Testis (tissue), 5 donors: ENCODE measurements at places on chromosomes 13 and 19. TPM values are rescaled to one million over a fixed set of nuclear protein-coding genes. Genes with fewer than 3 reads are reported as not detected.

- no peak for DNase-seq
These were observed 5.9 kb upstream of the SERTAD1 start for GRCh38 chr19:40431698-40432097.

GRCh38 chr19:46202872-46203860 is 26.4 kb upstream of the IGFL1 start:
- DNase-seq, result no peak

Gene ZNF844
- total RNA-seq, result 18.0 TPM

DNA sequence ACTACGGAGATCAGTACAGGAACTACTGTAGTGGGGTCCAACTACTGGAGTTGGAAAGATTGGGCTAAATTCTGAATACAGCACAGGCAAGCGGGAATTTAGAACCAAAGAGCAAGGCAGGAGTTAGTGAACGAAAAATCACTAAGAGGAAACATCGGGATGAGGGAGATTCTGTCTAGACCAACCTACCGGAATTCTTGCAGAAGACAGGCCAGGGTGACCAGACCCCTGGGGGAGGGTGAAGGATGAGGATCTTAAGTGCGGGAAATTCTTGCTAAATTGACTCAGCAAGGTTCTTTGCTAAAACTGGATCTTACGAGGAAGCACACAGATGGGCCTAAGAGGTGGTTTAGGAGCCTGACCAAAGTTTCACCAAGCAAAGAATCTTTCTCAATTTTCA is 13.2 kb upstream of the PSPC1 start:
- DNase-seq, result no peak

GRCh38 chr19:40612831-40613689 is 11.9 kb downstream of the LTBP4 start:
- DNase-seq, result peak; percentile 76

GRCh38 chr13:80265348-80265747 is 75.6 kb downstream of the SPRY2 start:
- no peak for DNase-seq

DNA sequence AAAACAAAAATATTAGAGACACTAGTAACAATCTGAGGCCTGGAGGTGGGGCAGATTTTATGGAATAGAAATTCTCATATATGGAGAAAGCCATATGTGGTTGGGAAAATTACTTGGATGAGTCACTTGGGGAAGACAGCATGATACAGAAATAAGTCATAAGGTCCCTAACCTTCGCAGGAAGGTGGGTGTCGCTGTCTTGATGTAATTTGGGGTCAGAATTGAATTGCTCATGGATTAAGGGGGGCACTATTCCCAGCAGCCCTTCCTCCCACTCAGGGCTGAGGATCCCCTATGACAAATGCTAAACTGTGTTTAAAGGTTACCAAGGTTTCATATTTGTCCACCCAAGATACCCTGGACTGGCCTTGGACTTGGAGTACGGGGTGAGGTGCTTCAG is 5.0 kb downstream of the RDH8 start:
- no peak for DNase-seq

- DNase-seq, result no peak
These were observed 507.9 kb downstream of the UQCRFS1 start for GRCh38 chr19:28705008-28705407.

GRCh38 chr19:45876411-45877197 is 9.3 kb downstream of the IRF2BP1 start:
- DNase-seq, result no peak

Gene KIR2DL1
- not detected for total RNA-seq

DNA sequence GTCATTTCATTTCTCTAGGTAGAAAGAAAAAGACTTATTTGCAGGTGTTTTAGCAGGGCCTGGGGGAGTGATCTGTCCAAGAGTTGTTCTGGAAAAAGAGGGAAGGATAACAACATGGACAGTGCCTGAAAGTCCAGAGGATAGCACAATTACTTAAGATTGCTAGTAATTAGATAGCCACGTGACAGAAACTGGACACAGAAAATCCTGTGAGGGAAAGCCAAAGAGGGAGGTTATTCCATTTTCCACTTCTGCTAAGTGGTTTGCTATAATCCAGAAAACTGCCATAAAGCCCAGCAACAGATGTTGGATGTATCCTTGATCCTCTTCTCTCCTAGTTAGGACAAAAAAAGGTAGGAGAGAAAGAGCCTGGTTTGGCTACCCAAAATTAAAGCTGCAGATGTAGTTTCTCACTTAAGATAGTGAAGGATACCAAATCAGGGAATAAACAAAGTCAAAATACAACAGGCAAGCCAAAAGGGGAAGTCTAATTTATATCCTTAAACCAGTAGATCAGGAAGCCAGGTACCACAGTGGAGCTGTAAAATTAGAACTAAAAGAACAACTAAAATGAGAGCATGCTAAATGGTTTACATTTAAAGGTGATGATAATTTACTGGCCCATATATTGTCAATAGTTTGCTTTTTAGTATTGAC is 140.2 kb downstream of the VWA8 start:
- DNase-seq, result no peak

DNA sequence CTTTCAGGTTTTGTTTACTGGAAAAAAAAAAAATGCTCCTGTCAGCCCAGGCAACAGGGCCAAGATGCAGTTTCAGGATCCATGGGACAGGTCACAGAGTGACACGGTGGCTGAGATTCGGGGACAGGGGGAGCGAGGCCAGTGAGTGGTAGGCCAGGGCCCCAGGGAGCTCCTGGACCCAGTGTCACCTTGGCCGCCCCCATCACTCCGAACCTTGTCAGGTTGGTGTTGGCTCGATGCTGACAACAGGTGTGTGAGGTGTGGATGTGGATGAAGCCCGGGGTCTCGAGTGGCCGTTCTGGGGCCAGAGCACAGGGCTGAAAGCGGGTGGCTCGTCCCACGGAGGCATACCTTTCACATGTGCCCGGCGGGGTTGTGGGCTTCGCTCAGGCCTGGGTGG is 6.1 kb upstream of the UQCR11 start:
- DNase-seq, result no peak

Gene NPHS1
- total RNA-seq, result 1.8 TPM

DNA sequence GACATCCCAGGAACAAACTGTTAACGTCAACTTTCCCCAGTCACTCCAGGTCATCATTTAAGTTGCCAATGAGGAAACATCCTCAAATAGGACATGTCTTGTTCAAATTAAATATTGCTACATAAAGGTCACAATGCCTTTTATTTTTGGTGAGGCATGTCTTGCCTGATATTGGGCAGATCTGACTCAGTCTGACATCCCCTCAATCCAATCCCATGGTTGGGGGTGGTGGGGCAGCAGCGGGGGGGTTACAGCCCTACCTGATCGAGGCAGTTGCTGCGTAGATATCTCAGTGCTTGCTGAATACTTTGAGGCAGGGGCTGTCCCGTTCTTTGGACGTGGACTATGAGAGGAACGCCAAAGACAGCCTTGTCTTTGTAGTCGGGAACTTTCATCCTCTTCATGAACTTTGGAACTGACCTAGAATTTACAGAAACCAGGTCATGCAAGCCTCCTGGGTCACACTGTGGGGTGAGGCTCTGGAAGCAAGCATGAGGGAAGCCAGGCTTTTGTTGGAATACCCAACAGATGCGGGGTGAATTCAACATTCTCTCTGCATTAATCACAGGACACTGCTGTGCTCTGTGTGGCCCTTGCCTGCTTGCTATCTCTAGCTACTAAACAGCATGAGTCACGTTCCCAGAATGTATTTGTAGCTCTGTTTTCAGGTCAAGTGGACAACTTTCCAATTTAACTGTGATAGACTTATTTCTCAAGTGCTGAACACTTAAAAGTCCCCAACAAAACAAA is 109.8 kb downstream of the KL start:
- DNase-seq, result peak; percentile 82

Gene ANKRD27
- total RNA-seq, result 54.4 TPM
